Glutamatergic neuron (in vitro differentiated cells): ENCODE measurements at places on chromosomes 2 and 18.

- DNase-seq = peak; percentile 89
Observed at GRCh38 chr18:55415258-55415871, 172.6 kb downstream of the TCF4 start.

DNA sequence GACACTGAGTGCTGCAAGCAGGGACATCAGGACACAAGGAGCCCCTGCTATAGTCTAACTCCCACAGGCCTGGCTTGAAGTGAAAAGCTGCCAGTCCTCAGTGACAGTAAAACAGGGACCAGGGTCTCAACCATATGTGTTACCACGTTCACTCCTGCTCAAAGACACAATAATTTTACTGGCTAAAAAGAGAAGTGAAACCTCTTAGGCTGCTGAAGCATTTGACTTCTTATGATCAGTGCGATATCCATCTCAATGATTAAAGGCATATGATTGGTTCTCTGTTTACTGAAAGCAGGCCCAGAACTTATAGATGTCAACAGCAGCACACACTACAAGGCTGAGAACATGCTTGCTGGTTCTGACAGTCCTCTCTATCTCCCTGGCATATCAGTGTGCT lies 129.8 kb upstream of the LMAN1 start:
- DNase-seq = no peak

- DNase-seq = no peak
Observed at GRCh38 chr2:240446664-240447175, 11.3 kb downstream of the GPC1 start.

DNA sequence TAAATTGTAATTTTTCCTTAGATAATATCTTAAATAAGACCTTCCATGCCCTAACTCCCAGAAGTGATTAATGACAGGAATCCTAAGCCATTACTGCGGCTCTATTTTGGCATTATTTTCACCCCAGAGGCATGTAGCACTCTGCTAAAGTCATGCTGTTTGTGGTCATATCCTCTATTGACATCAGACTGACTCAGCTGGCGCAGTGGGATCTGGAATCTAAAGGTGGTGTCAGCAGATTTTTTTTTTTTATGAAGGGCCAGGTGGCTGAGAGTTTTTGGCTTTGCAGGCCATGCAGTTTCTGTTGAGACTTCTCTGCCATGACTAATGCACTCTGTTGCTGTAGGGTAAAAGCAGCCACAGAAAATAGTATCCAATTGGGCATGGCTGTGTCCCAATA lies 64.1 kb upstream of the ACVR1C start:
- no peak for DNase-seq

- DNase-seq = no peak
Observed at GRCh38 chr18:73461780-73462059, 593.9 kb upstream of the NETO1 start.

DNA sequence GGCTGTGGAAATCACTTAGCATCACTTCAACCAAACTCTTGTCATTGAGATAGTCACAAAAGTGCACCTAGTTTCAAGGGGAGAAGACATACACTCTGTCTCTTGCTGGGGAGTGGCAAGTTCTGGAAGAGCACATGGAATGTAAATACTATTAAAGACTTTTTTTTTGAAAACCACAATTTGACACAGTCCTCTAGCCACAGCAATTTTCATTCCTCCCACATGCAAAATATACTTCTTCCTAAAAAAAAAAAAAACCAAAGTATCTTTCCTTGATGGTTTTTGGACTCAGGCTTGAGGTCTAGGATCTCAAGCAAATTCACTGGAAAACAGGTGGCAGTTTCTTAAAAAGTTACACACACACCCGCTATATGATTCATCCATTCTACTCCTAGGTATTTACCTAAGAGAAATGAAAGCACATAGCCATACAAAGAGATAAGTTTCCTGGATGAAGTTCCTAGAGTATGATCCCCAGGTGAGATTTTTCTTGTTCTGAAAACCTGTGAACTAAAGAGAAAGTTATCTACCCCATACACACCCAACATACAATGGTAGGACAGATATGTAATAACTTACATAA lies 295.8 kb downstream of the SP3 start:
- DNase-seq = no peak

DNA sequence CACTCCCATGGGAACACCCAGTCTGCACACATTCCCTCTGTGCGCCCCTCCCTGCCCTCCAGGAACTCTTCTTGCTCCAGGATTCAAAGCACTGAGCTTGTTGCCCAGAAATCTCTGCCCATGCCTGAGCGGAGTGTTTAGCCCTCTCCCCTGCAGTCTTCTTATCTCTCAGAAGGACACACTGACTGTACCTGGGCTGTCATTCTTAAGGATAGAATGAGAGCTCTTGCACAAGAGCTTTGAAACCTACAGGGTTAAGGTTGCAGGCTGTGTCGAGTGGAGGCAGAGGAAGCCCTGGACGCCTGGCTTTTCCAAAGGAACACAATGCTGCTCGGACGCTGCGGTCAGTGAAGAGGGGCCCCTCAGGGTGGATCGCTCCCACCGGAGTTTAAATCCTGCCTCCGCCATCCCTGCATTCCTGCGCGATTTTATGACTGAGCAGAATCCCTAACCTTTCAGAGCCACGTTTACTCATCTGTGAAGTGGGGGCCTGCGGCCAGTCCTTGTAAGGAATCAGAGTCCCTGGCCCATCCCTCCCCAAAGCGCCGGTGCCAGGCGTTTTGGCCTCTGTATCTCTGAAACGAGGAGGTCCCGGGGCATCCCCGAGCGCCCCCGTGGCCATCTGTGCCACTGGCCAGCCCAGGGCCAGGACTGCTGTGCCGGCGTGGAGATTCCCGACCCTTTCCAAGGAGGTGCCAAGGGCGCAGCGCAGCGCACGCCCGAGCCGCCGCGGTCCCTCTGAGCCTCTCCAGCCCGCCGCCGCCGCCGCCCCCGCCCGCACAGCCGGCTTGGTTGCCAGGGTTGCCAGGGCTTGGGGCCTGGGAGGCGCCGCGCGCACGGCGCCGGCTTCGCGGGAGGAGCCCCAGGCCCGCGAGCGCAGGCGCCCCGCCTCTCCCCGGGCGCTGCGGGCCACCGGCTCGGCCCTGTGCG lies 58.9 kb downstream of the FAM168B start:
- DNase-seq = peak; percentile 71

DNA sequence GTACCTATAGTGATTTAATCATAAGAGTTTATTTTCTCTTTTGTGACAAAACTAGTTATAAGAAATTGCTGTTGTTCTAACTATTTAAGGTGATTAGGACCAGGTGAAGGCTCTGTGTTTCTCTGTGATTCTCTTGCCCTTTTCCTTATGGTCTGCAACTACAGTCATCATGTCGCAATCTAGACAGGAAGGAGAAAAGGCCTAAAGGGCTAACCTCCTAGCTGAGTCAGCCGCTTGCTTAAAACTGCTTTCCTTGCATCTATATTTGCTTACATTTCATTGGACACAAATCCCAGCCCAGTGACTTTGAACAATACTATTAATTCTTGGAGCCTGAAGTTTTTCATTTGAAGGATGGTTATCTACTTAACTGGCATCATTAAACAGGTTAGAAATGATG lies 93.1 kb downstream of the PIK3C3 start:
- no peak for DNase-seq

GRCh38 chr2:144331674-144332355 lies 188.1 kb downstream of the ZEB2 start:
- peak; percentile 77 for DNase-seq

- DNase-seq = no peak
Observed at GRCh38 chr2:136801661-136802060, 36.3 kb downstream of the THSD7B start.

- DNase-seq = peak; percentile 78
Observed at GRCh38 chr2:222318712-222319585, 20.2 kb upstream of the PAX3 start.

GRCh38 chr2:177283906-177284305 lies 19.4 kb upstream of the NFE2L2 start:
- no peak for DNase-seq

GRCh38 chr18:11866764-11867163 lies 15.6 kb downstream of the CHMP1B start:
- DNase-seq = no peak

DNA sequence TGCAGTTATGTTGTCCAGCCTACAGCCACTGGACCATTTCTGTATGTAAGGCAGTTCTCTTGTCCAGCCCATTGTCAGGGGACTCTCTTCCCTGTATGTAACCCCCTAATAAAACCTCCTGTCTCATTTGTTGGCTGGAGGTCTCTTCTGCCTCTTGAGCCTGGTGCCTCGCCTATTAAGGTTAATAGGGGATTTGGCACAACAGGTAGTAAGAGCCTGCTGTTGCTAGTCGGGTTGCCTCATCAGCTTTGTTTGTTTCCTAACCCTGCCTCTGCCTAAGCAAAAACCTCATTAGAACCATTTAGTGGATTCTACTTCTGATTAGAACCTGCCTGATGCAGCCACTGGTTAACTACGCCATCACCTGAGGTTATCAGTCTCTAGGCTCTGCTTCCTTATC lies 62.2 kb upstream of the STPG4 start:
- no peak for DNase-seq

DNA sequence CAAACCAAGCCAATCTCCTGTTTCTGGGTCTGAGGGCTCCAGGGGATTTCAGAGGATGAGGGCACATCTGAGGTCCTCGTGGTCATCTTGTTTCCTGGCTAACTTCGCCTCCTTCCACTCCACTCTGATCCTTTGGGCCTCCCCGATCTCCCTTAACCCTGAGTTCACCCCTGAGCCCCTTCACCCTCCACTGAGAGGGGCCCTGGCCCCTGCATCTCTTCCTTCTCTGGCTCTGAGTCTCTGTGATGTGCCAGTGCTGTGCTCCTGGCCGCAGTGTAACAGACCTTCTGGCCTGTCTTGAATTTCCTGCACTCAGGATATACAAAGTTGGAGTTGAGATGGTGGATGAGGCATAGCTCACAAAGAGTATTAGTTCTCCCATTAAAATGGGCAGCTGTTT lies 84.7 kb upstream of the BOD1L2 start:
- no peak for DNase-seq

GRCh38 chr2:178306352-178307073 lies 112.2 kb downstream of the OSBPL6 start:
- DNase-seq = peak; percentile 74

GRCh38 chr2:201931951-201932350 lies 101.7 kb upstream of the FZD7 start:
- no peak for DNase-seq

DNA sequence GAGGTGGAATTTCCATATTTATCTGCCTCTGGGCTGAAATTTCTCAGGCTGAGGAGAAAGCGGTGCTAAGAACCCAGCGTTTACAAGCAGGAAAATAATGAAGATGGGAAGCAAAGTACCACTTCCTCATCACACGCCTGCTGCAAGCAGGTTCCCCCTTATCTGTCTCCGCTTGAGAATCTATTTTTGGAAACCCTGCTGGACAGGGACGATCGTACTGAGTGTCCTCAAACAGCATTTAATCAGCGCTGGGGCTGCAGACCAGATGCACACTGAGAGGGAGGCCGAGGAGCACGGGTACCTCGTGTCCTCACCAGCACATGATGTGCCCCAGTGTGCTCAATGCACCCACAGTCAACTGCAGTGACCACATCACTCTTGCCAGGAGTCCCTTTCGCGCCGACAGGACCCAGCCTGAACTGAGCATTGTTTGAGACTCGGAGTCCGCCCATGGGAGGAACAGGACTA lies 160.4 kb downstream of the HDAC4 start:
- no peak for DNase-seq

DNA sequence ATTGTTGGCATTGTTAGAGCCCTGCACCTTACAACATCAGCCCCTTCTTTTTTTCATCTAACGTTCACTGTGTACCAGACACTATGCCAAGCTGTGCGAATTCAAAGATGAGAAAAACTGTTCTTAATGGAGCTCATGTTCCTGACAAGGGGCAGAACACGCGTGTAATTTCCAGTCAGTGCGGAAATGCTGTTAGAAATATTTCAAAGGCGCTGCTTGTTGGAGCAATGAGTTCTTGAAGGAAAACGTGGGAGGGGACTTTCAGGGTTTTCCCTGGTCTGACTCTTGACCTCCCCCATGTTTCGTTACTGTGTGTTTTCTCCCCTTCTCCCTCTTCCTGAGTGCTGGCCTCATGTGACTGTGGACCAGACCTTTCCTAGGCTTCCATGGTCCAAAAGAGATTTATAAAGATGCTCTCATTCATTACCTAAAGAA lies 1.5 kb downstream of the MTHFD2 start:
- no peak for DNase-seq

GRCh38 chr18:59612381-59612780 lies 84.8 kb downstream of the CCBE1 start:
- DNase-seq = no peak

- DNase-seq = peak; percentile 72
Observed at GRCh38 chr18:63422864-63423304, 608 bp upstream of the VPS4B start.

DNA sequence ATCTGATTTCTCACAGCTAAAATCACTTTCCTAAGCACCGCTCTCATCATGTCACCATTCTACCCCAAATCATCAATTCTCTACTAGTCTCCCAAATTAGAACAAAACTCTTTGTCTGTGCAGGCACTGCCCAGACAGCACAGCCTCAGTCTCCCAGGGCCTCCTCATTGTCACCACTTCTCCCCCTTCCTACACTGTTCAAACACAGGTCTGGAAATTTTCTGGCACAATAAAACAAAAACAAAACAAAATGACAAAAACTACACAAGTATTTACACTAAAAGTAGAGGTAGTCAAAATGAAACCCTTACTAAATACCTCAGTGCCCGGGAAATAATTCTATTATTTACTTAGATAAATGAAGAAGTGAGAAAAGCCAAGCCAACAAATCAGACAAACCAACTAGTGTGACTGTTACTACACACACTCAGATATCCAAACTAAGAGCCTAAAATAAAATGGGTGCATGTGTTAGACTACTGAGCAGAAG lies 156.2 kb upstream of the DNMT3A start:
- no peak for DNase-seq

- DNase-seq = no peak
Observed at GRCh38 chr2:16166327-16166981, 226.1 kb downstream of the MYCN start.

DNA sequence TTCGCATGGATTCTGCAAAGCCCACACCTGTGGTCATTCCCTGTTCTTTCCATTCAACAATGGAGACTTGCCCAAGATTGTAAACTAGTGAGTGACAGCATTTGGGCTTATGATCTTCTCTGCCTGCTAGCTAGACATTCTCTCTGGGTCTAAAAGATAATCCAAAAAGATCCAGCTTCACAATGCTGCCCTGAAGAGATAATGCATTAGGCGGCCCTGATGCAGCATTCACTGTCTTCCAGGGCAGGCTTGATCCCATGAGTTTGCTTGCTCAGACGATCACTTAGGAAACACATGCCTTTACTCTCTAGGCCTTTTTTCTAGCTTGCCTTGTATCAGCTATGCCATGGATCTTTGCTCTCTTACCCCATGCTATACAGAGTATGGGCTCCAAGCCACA lies 196.1 kb downstream of the SETBP1 start:
- DNase-seq = no peak
